ENCODE measurements at places on chromosomes 13 and 19. TPM values are rescaled to one million over a fixed set of nuclear protein-coding genes. Genes with fewer than 3 reads are reported as not detected.

Gene HNRNPA1L2
- polyA plus RNA-seq, result 32.1 TPM

Gene CCDC8
- polyA plus RNA-seq, result 52.9 TPM

Gene THSD1
- 52.2 TPM for polyA plus RNA-seq

Gene FXYD7
- 0.64 TPM for polyA plus RNA-seq

Gene ONECUT3
- 0.07 TPM for polyA plus RNA-seq

- H3K4me1 ChIP-seq, result no peaks in the 10 kb centered on the region
- no peaks in the 10 kb centered on the region for H3K36me3 ChIP-seq
- H3K27me3 ChIP-seq, result no peaks in the 10 kb centered on the region
- DNase-seq, result no peak
- H3K27ac ChIP-seq, result peak overlapping the region; percentile 20
- H3K4me3 ChIP-seq, result no peak overlapping the region
These were observed 133.2 kb downstream of the VWA8 start for GRCh38 chr13:41827507-41828213.

DNA sequence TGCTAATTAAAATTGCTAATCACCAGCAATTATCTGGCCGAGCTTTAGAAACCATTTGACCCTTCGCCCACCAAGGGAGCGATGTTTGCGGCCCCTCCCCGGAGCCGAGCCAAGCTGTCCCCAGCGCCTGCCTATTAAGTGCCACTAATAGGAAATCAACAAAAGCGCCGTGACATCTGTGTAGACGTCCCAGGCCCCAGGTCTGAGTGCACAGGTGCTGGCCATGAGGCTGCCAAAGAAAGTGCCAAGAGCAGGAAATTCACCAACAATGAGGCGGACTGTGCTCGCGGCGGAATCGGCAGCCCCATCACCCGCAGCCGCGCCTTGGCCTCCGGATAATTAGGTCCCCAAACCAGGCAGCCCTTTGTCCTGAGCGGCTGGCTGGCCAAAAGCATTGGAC lies 44.5 kb upstream of the SPACA7 start:
- H3K27me3 ChIP-seq, result peaks cover 80% of the 10 kb centered on the region
- peaks cover 6% of the 10 kb centered on the region for H3K4me1 ChIP-seq
- no peaks in the 10 kb centered on the region for H3K36me3 ChIP-seq
- DNase-seq, result no peak

GRCh38 chr13:78610381-78610883 lies 7.1 kb upstream of the POU4F1 start:
- H3K27ac ChIP-seq, result no peak overlapping the region
- no peak overlapping the region for H3K4me3 ChIP-seq
- H3K27me3 ChIP-seq, result peaks cover 68% of the 10 kb centered on the region
- H3K36me3 ChIP-seq, result peaks cover 15% of the 10 kb centered on the region

- no peaks in the 10 kb centered on the region for H3K27me3 ChIP-seq
- no peak overlapping the region for H3K4me3 ChIP-seq
These were observed 389.9 kb downstream of the RFC3 start for GRCh38 chr13:34207872-34208271.

DNA sequence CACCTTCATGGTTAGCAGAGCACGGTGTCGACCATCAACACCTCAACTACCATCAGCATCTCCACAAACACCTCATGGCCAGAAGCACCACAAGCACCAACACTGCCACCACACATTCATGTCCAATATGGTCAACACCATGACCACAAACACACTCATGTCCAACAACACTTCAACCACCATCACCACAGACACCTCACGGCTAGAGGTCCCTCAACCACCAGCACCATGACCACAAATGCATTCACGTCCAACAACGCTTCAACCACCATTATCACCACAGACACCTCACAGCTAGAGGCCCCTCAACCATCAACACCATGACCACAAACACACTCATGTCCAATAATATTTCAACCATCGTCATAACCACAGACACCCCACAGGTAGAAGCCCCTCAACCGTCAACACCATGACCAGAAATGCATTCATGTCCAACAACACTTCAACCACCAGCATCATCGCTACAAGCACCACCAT lies 10.2 kb downstream of the TRAPPC5 start:
- no peaks in the 10 kb centered on the region for H3K27me3 ChIP-seq
- H3K36me3 ChIP-seq, result no peaks in the 10 kb centered on the region
- no peak overlapping the region for H3K27ac ChIP-seq
- H3K4me1 ChIP-seq, result no peaks in the 10 kb centered on the region

GRCh38 chr13:98771838-98772611 lies 19.6 kb upstream of the SLC15A1 start:
- DNase-seq, result peak; percentile 53
- no peak overlapping the region for H3K4me3 ChIP-seq
- H3K27ac ChIP-seq, result no peak overlapping the region
- no peaks in the 10 kb centered on the region for H3K27me3 ChIP-seq
- H3K36me3 ChIP-seq, result no peaks in the 10 kb centered on the region

DNA sequence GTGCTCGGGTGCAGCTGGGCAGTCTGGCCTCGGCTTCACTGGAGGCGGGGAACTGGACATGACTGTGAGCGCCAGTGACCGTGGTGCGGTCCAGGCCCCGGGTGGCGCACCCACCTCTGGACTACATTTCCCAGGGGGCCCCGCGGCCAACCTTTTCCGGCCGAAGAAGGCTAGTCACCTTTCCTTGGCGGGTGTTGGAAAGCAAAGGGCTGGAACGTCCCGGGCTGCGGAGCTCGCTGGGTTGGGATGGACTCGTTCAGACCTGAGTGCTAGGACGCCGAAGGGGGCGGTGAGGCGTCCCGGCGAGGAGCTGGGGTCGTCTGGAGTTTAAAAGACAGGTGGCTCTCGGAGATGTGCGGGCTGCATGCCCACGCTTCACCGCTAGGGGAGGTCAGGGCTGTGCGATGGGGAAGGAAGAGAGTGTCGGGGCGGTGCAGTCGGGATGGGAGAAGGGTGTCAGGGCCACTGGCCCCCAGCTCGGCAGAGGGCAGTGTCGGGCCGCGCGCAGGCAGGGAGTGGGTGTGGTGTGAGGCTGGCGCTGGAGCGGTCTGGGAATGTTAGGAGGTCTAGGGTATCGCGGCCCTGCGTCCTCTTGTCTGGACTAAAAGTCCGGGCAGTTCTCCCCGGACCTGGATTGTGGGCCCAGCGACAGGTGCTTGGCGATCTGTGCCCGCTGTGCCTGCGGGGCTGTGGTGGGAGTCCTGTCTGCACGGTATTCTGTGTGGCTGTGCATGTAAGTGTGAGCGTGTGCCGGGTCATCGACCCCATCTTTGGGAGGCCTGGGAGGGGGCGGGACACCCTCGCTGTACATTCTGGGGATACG lies 57.1 kb downstream of the ZNF568 start:
- H3K36me3 ChIP-seq, result no peaks in the 10 kb centered on the region
- peaks cover 16% of the 10 kb centered on the region for H3K4me1 ChIP-seq
- peak overlapping the region; percentile 55 for H3K4me3 ChIP-seq
- peak; percentile 92 for DNase-seq
- H3K27ac ChIP-seq, result peak overlapping the region; percentile 79
- no peaks in the 10 kb centered on the region for H3K27me3 ChIP-seq

GRCh38 chr19:2119921-2120785 lies 23.4 kb downstream of the IZUMO4 start:
- peaks cover 100% of the 10 kb centered on the region for H3K36me3 ChIP-seq
- H3K4me1 ChIP-seq, result no peaks in the 10 kb centered on the region
- H3K4me3 ChIP-seq, result no peak overlapping the region
- DNase-seq, result no peak
- no peaks in the 10 kb centered on the region for H3K27me3 ChIP-seq
- H3K27ac ChIP-seq, result no peak overlapping the region

- DNase-seq, result no peak
- no peak overlapping the region for H3K4me3 ChIP-seq
- no peaks in the 10 kb centered on the region for H3K36me3 ChIP-seq
- no peaks in the 10 kb centered on the region for H3K27me3 ChIP-seq
- H3K4me1 ChIP-seq, result no peaks in the 10 kb centered on the region
These were observed 14.1 kb upstream of the PCDH8 start for GRCh38 chr13:52862358-52863206.

DNA sequence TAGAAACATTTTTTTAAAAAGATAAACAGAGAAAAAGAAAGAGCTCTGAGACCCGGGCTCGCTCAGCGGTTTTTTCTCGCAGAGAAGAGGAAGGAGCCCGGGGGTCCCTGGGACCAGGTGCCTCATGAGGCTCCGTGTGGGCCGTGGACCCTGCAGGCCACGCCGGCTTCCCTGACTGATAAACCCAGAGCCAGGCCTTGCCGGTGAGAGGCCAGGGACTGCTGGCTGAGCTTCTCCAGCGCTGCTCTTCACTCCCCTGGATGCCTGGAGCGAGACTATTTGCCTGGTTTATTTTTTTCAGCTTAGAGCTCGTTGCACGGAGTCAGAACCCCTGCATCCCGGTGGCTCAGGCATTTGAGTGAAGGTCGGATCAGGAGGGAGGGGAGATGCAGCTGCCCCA lies 53.4 kb upstream of the F7 start:
- DNase-seq, result no peak
- H3K4me1 ChIP-seq, result no peaks in the 10 kb centered on the region
- H3K36me3 ChIP-seq, result no peaks in the 10 kb centered on the region
- H3K27ac ChIP-seq, result no peak overlapping the region
- peaks cover 11% of the 10 kb centered on the region for H3K27me3 ChIP-seq

DNA sequence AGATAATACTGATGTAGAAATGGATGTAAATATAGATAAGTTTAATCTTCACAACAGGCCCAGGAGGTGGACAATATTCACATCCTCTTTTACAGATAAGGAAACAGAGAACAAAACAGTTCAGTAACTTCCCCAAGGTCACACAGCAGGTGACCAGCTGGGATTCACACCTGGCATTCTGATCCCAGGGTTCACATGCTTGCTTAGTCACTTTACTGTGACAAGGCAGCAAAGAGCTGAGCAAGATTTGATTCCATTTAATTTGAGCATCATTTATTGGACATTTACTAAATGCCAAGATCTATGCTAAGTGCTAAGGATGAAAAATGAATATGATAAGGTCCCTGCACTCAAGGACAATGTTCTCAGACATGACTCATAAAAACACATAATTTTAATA lies 94.1 kb upstream of the STARD13 start:
- no peaks in the 10 kb centered on the region for H3K36me3 ChIP-seq
- H3K27me3 ChIP-seq, result no peaks in the 10 kb centered on the region
- DNase-seq, result no peak
- H3K27ac ChIP-seq, result no peak overlapping the region
- H3K4me3 ChIP-seq, result no peak overlapping the region

GRCh38 chr19:10876459-10877240 lies 5.3 kb downstream of the CARM1 start:
- H3K27ac ChIP-seq, result peak overlapping the region; percentile 23
- H3K36me3 ChIP-seq, result no peaks in the 10 kb centered on the region
- no peaks in the 10 kb centered on the region for H3K27me3 ChIP-seq
- H3K4me1 ChIP-seq, result peaks cover 11% of the 10 kb centered on the region
- no peak overlapping the region for H3K4me3 ChIP-seq

GRCh38 chr13:30737511-30738337 lies 2.4 kb downstream of the ALOX5AP start:
- no peaks in the 10 kb centered on the region for H3K27me3 ChIP-seq
- H3K4me1 ChIP-seq, result peaks cover 75% of the 10 kb centered on the region
- peak; percentile 38 for DNase-seq
- H3K27ac ChIP-seq, result no peak overlapping the region

GRCh38 chr13:42847891-42848663 lies 66.7 kb downstream of the FAM216B start:
- DNase-seq, result no peak
- no peak overlapping the region for H3K27ac ChIP-seq
- H3K4me3 ChIP-seq, result no peak overlapping the region
- no peaks in the 10 kb centered on the region for H3K36me3 ChIP-seq

- peaks cover 24% of the 10 kb centered on the region for H3K4me1 ChIP-seq
- DNase-seq, result no peak
- H3K4me3 ChIP-seq, result no peak overlapping the region
- H3K36me3 ChIP-seq, result no peaks in the 10 kb centered on the region
- H3K27ac ChIP-seq, result peak overlapping the region; percentile 14
- H3K27me3 ChIP-seq, result no peaks in the 10 kb centered on the region
These were observed 85.4 kb downstream of the COL4A1 start for GRCh38 chr13:110221406-110222117.

All from left lung (tissue), 14 donors.